ENCODE measurements at places on chromosomes 7 and 10. TPM values are rescaled to one million over a fixed set of nuclear protein-coding genes. Genes with fewer than 3 reads are reported as not detected.
A peak's percentile ranks its signal among the peaks of the same experiment; 100 is the strongest.

DNA sequence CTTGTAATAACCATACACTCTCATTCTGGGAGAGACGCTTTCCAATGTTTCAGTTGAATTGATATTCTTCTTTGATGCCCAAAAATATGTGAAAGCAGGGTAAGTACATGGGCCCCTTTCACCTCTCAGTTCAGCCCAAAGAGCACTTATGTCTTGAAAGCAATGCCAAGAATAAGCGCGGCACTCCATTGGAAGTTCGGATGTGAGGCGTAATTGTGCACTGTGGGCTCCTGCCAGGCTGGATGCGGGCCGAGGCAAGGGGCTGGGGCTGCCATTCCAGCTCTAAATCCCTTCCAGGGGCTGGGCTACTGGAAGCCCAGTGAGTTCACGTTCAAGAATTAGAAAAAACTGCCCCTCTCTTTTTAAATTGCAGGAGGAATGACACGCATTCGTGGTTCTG is 113.8 kb downstream of the EBF3 start:
- H3K4me1 ChIP-seq = no peaks in the 10 kb centered on the region
- DNase-seq = no peak

SFTPA1 gene
- not detected for total RNA-seq

DNA sequence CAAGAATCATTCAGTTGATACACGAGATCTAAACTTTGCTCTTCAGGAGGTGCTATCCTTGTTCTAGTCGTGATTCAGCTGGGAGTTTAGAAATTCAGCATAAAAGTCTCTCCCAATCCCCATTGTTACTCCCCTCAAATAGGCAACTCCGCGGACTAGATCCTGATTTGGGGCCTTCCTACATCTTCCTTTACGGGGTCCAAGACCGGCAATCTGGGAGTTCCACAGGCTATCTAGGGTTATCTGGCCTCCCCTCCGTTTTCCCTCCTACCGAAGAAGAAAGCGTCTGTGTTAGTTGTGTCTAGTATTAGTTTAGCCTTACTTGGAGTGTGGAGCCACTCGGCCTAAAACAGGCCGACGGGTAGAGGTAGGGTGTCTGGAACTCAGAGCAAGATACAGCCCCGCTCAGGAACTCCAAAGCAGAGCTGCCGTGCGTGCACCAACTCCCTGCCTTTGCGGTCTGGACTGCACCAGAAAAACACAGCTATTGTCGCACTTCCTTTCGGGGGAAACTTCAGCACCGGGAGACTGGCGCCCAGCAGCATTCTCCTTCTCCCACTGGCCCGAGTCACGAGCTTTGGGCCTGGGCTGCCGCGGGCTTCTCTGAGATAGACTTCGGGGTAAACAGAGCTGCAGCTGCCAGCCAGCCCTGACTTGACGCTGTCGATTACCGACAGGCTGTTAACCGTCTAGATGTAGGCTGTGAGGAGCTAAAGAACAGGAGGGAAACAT is 1.5 kb upstream of the DLX5 start:
- peaks cover 62% of the 10 kb centered on the region for H3K27me3 ChIP-seq
- H3K36me3 ChIP-seq = peaks cover 4% of the 10 kb centered on the region
- H3K4me1 ChIP-seq = peaks cover 62% of the 10 kb centered on the region
- H3K4me3 ChIP-seq = peak overlapping the region; percentile 48

PTPRZ1 gene
- 2.0 TPM for total RNA-seq

GRCh38 chr10:49311555-49312236 is 12.7 kb downstream of the C10orf71 start:
- H3K4me1 ChIP-seq = no peaks in the 10 kb centered on the region
- peaks cover 11% of the 10 kb centered on the region for H3K27me3 ChIP-seq
- no peak for DNase-seq
- no peak overlapping the region for H3K4me3 ChIP-seq
- no peak overlapping the region for H3K27ac ChIP-seq

DNA sequence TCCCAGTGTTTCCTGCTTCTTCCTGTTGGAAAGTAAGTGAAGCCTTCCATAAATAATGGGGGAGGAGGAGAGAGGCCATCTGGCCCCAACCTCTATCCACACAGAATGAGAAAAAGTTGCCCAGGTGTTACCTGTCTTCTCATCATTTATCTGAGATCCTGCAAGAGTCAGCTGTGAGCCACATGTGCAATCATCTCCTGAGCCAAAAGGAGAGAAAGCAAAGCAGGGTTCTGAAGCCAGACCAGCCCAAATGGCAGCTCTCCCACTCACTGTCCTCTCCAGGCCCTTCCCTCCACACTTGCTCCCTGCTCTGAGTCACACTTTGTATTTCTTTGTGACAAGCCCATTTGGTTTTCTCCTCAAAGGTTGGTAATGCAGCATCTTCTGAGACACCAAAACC is 65.9 kb downstream of the FAM204A start:
- H3K27ac ChIP-seq = no peak overlapping the region
- no peak overlapping the region for H3K4me3 ChIP-seq
- no peak for DNase-seq
- H3K4me1 ChIP-seq = no peaks in the 10 kb centered on the region

DNA sequence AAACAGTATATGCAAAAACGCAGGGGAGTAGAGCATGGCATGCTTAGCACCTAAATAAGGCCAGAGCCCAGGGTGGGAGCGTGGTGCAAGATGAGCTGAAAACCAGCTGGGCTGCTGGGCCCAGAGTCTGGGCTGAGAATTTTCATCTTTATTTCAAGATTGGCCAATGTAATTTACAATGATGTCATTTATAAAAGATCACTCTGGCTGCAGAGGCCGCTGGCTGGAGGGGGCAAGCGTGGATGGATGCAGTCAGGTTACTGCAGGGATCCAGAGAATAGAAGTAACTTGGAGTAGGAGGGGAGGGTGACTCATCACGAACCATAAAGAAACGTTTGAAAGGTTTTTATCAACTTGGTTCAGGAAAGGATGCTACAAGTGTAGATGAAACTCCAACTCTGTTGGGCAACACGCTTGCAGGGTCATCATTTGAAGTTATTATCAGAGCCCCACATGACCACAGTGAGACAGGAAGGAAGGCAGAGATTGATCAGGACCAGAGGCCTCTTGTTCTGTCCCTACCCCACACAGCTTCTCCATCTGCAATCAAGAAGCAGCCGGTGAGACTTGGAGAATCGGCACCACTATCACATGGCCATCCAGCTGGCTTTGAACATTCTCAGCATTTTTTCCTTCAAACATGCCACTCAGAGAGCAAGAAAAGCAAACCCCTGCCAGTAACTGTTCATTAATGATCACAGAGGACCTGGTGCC is 49.2 kb downstream of the ODAD2 start:
- no peaks in the 10 kb centered on the region for H3K27me3 ChIP-seq
- no peak overlapping the region for H3K27ac ChIP-seq
- no peak overlapping the region for H3K4me3 ChIP-seq

BLVRA gene
- total RNA-seq = 53.8 TPM

RBP3 gene
- total RNA-seq = not detected

- H3K27ac ChIP-seq = no peak overlapping the region
- H3K4me1 ChIP-seq = peaks cover 3% of the 10 kb centered on the region
- H3K36me3 ChIP-seq = no peaks in the 10 kb centered on the region
- no peak for DNase-seq
- H3K27me3 ChIP-seq = no peaks in the 10 kb centered on the region
Observed at GRCh38 chr7:102992938-102993717, 80.3 kb downstream of the LRRC17 start.

BUD23 gene
- 43.4 TPM for total RNA-seq

DNA sequence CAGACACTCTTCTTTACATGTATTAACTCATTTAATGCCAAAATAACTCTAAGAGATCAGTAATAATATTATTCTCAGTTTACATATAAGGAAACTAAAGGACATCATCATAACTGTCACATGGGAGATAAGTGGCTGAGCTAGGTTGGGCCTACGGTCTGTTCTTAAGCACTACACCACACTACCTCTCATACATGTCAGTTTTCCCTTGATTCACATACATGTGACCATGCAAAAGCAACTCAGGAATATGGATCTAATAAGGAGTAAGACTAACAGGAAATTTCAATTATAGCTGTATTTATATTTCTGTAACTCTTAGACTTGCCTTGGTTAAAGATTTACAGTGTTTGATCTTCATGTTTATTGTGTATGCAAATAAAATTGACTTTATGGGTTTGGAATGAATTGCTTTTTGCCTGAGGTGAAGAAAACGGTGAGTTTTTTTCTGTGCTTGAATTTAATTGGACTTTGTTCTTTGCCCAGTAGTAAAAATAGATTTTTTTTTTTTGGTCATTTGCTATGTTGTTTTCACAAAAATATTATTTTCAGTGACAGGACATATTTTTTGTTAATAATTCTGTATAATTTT is 69.7 kb downstream of the CYP51A1 start:
- no peak overlapping the region for H3K4me3 ChIP-seq
- no peak overlapping the region for H3K27ac ChIP-seq
- peaks cover 3% of the 10 kb centered on the region for H3K4me1 ChIP-seq
- no peak for DNase-seq
- H3K36me3 ChIP-seq = peaks cover 13% of the 10 kb centered on the region

SFTPD gene
- total RNA-seq = 1.6 TPM

NRG3 gene
- total RNA-seq = not detected

- no peak overlapping the region for H3K4me3 ChIP-seq
- H3K4me1 ChIP-seq = no peaks in the 10 kb centered on the region
- no peaks in the 10 kb centered on the region for H3K36me3 ChIP-seq
- DNase-seq = no peak
- H3K27me3 ChIP-seq = no peaks in the 10 kb centered on the region
Observed at GRCh38 chr7:14420768-14421167, 431.3 kb upstream of the ETV1 start.

DNA sequence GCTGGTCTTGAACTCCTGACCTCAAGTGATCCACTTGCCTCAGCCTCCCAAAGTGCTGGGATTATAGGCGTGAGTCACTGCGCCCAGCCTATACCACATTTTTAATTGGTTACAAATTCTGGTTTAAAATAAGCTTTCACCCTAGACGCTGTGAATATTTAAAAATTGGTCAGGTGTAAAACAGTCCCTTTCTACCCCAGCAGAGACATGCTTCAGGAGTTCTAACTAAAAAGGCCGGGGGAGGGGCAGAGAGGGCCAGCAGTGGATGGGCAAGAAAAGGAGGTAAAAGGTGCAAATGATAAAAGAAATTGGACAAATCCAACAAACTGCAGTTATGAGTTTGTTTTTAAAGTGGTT is 70.0 kb downstream of the WAPL start:
- H3K27me3 ChIP-seq = no peaks in the 10 kb centered on the region
- H3K4me1 ChIP-seq = peaks cover 13% of the 10 kb centered on the region
- DNase-seq = no peak
- H3K36me3 ChIP-seq = peaks cover 26% of the 10 kb centered on the region
- no peak overlapping the region for H3K27ac ChIP-seq
- H3K4me3 ChIP-seq = no peak overlapping the region

DNA sequence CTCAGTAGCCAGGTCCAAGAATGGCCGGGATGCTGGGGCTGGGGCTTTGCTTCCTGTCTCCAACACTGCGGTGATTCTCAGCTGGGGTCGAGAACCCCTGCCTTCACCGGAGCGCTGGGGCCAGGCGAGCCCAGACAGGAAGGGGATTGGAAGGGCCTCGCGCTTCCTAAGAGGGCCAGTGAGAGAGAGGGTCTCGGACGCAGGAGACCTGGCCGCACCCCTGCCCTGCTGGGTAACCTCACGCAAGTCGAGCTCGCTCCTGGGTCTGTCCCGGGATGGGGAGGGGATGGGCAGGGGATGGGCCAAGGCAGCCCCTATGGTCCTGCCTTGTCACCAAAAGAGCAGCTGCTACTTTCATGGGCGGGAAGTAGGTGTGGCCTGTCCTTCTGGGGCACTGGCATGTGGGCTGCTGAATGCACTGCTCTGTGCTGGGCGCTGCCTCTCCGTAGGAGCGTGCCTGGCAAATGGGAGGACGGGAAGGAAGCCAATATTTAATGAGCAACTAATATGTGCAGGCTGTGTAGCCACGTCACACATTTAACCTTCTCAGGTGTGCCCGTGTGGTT is 20.0 kb downstream of the KCNK18 start:
- H3K4me3 ChIP-seq = peak overlapping the region; percentile 79
- H3K27ac ChIP-seq = no peak overlapping the region
- H3K36me3 ChIP-seq = no peaks in the 10 kb centered on the region
- no peak for DNase-seq
- peaks cover 55% of the 10 kb centered on the region for H3K27me3 ChIP-seq
- peaks cover 11% of the 10 kb centered on the region for H3K4me1 ChIP-seq

FAM171A1 gene
- 40.9 TPM for total RNA-seq

DNA sequence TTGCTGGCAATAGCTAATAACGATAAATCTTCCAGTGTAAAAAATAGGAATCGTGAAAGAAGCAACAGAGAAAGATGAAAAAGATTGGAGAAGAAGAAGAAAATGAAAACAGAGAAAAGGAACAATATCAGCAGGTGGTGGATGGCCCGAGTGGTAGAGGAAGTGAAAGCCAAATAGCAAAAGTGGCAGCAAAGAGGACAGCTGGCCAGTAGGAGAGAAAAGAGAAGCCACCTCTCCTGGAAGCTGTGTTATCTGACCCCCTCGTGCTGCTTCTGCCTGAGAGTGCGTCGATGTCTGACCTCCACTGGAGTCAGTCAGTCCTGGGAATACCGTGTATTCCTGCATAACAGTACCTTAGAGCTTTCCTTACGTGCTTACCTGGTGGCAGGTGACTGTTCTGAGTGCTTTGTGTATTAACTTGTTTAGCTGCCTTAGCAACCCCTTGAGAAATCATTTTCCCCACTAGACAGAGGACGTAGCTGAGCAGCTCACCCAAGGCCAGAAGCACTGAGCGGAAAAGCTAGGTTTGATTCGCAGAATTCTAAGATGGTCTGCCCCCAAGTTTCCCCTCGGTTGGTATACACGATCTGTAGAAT is 88.3 kb downstream of the CHN2 start:
- peaks cover 3% of the 10 kb centered on the region for H3K36me3 ChIP-seq
- H3K27me3 ChIP-seq = peaks cover 20% of the 10 kb centered on the region
- no peak overlapping the region for H3K4me3 ChIP-seq
- DNase-seq = no peak
- H3K27ac ChIP-seq = no peak overlapping the region

DNA sequence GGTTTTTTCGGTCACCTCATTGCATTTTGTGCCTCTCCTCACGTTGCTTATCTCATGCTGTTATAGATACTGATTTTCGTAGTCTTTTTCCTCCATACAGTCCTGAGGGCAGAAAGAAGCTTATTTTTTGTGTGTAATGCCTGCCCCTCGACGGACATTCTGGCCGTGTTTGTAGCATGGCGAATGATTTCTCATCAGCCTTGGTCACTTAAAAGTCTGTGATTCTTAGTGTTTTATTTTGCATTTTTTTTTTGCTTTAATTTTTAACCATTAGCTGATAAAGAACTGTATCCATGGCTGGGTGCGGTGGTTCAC is 469 bp upstream of the NOC3L start:
- DNase-seq = no peak
- H3K27ac ChIP-seq = peak overlapping the region; percentile 73
- peak overlapping the region; percentile 83 for H3K4me3 ChIP-seq
- peaks cover 5% of the 10 kb centered on the region for H3K36me3 ChIP-seq
- peaks cover 4% of the 10 kb centered on the region for H3K27me3 ChIP-seq
- H3K4me1 ChIP-seq = peaks cover 40% of the 10 kb centered on the region

- no peaks in the 10 kb centered on the region for H3K4me1 ChIP-seq
- H3K27ac ChIP-seq = no peak overlapping the region
- peaks cover 2% of the 10 kb centered on the region for H3K27me3 ChIP-seq
- no peaks in the 10 kb centered on the region for H3K36me3 ChIP-seq
- no peak for DNase-seq
Observed at GRCh38 chr7:136452949-136453348, 415.5 kb upstream of the CHRM2 start.
